Left renal pelvis (tissue), 4 donors: ENCODE measurements at places on chromosomes 2 and 18. TPM values are rescaled to one million over a fixed set of nuclear protein-coding genes. Genes with fewer than 3 reads are reported as not detected.
A peak's percentile ranks its signal among the peaks of the same experiment; 100 is the strongest.

The MOGAT1 gene
- not detected for polyA plus RNA-seq

The HOXD13 gene
- 0.24 TPM for polyA plus RNA-seq

The FN1 gene
- polyA plus RNA-seq = 344 TPM

The GRHL1 gene
- polyA plus RNA-seq = 8.0 TPM

DNA sequence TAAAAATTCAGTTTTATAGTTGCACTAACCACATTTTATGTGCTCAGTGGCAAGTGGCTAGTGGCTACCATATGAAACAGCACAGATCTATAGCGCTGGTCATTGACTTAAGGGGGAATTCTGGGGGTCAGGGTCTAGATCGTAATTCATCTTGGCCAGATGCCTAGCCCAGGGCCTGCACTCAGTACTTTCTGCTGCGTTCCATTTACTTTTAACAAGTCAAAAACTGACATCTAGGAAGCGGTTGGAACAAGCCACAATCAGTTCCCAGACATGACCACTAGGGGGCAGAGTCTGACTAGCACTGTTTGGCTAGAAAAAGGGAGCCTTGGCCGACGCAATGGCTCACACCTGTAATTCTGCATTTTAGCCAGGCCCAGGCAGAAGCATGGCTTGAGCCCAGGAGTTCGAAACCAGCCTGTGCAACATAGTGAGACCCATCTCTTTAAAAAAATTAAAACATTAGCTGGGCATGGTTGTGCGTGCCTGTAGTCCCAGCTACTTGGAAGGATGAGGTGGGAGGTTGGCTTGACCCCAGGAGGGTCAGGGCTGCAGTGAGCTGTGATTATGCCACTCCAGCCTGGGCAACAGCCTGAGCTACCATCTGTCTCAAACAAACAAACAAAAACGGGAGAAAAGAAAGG is 9.0 kb upstream of the TMBIM1 start:
- DNase-seq = peak; percentile 87

DNA sequence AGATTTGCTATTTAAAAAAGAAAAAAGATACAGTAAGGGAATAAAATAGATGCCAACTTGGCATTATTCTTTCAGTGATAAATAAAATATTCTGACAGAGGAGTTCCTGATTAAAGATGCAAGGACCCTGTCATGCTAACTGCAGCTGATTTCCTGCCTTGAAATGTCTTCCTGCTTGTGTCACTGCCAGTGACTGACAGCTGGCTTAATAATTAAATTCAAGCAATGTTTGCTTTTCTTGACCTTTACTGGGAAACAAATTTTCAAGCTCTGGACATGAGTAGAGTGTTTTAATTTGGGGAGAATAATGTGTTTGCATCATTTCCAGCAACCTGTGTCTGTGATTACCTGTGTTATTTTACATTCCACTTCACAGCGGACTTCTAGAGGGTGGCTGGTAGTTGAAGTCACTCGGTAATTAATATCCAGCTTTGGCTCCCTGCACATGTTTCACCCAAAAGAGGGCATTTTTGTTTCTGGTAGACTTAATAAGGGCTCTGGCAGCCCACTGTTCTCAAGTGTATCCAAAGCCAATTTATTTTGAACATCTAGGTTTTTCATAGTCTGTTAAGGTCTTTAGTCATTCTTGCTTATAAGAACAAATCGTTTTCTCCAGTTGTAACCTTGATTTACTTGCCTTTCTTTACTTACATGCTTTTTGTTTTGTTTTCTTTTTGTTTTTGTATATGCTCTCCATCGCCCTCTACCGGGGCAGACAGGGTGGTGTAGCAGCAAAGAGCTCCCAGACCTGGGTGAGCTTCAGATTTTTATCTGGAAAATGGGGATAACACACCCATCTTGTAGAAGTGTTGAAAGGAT is 48.5 kb upstream of the PROKR1 start:
- DNase-seq = no peak

- no peak for DNase-seq
These were observed 2136.2 kb upstream of the CELF4 start for GRCh38 chr18:39701839-39702238.

DNA sequence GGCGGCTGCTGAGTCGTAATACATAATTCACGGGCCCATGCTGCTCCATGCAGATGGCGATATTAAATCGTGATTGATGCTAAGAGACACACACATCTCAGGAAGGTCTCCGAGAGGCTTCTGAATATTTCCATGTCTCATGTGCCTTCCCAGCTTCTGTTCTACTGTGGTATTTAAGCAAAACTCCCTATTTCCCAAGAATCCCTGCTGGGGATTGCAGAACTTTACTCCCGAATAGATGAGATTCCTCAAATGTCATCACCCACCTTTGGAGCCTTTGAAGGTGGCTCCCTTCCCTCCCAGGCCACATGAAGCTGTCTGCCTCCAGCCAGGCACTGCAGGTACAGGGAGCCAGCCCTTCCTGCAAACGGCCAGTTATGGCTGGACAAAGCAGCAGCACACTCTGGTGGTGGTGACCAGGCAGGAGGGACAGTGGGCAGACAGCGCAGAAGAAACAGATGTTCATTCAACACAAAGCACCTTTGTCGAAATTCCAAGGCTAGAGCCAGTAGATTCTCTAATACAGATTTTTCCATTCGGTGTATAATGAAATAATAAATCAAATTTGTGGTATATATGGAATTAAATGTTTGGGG is 14.1 kb downstream of the NRP2 start:
- DNase-seq = no peak

GRCh38 chr2:21552981-21553380 is 429.2 kb downstream of the TDRD15 start:
- DNase-seq = no peak

DNA sequence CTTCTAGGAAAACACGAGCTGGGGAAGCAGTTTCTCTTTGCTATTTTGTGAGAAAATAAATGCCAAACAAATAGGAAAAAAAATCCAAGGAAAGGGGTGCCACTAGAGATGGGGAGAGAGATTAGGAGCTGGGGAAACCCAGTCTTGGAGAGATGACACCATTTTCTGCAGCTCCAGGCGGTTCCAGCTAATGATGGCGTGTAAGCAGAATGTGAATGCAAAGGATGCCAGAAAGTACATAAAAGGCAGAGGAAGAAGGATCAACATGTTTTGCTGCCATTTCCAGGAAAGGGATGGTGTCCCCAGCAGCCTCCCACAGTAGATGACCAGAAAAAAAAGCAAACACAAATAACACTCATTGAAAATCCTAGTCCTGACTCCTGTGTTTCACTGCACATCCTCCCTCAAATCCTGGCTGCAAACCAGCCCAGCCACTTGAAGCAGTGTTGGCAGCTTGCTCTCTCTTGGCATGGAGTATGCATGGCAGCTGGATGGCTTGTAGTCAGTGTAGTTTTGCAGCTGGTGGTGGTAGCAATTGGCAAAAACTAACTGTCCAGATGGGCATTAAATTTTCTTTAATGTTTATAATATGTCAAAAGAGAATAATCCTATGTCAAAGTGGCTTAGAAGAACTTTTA is 93.6 kb downstream of the FTCDNL1 start:
- no peak for DNase-seq

GRCh38 chr2:68643011-68643873 is at the start of gene PROKR1:
TSS of gene PROKR1 (plus strand) at chr2:68643579. CDS start at chr2:68645822, 2,243 bp downstream.
- DNase-seq = no peak

DNA sequence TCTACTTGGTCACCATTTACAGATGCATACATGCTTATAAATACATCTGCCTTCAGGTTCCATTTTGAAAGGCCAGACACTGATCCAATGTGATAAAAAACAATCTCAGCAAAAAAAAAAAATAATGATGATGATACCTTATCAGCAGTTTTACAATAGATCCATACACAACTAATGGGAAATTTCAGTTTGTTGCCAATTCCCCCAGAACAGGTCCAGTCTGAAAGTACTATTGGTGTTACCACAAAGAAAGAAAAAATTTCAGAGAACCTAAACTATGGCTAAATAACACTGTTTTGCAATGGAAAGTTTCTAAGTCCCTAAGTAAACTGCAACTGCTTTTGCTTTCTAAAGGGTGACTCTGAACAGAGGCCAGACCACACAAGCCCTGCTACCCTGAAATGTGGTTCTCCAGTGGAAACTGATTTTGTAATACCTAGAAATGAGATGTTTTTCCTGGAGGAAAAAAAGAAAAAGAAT is 54.1 kb downstream of the LPIN2 start:
- DNase-seq = no peak

GRCh38 chr2:229779650-229780049 is 65.3 kb upstream of the DNER start:
- DNase-seq = no peak

GRCh38 chr2:111037128-111037527 is 83.6 kb upstream of the BCL2L11 start:
- no peak for DNase-seq

GRCh38 chr2:80638783-80639182 is 334.2 kb upstream of the LRRTM1 start:
- no peak for DNase-seq
